Stimulated activated naive CD8-positive, alpha-beta T cell treated with anti-CD3 and anti-CD28 coated beads, Interleukin-15, amount 100 ng/mL, for 72 hours (primary cell): ENCODE measurements at places on chromosomes 3 and 15.

- no peak for DNase-seq
These were observed 278.1 kb upstream of the P2RY1 start for GRCh38 chr3:152556731-152557254.

DNA sequence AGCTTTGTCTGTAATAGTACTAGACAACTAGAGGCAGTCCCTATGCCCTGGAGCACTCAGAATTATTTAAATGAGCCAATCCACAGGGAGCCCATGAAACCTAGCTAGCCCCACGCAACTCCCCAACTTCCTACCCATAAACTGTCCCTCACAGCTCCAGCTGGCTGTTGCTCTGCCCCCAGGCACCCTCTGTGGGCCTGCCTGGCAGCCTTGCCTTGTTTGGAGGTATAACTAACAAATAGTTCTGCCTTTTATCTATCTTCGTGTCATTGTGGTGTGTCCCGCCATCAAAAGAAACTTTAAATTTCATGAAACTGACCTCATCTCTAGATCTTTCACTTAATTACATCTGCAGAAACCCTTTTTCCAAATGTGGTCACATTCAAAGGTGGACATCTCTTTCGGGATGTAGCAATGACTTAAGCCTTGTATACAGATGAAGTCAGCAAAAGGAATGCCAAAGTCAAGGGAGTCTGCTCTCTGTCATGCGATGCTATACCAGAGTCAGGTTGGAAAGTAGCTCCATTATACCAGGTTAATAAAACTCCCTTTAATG is 1.8 kb upstream of the RTP3 start:
- DNase-seq = no peak

DNA sequence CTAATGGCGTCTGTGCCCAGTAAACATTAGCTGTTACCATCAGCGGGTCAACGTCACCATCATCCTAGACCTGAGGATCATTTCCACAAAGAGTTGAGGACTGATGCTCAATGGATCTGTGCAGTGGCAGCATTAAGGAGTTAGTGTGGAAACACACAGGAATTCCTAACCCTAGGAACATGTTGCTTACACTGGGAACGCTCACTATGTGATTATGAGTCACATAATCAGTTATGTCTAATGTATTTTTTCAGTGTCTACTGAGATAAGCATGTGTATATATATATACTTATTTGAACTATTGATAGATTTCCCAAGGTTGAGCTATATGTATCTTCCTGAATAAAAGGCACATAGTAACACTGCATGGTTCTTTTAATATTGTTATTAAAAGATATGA is 19.0 kb downstream of the ARNT2 start:
- no peak for DNase-seq

DNA sequence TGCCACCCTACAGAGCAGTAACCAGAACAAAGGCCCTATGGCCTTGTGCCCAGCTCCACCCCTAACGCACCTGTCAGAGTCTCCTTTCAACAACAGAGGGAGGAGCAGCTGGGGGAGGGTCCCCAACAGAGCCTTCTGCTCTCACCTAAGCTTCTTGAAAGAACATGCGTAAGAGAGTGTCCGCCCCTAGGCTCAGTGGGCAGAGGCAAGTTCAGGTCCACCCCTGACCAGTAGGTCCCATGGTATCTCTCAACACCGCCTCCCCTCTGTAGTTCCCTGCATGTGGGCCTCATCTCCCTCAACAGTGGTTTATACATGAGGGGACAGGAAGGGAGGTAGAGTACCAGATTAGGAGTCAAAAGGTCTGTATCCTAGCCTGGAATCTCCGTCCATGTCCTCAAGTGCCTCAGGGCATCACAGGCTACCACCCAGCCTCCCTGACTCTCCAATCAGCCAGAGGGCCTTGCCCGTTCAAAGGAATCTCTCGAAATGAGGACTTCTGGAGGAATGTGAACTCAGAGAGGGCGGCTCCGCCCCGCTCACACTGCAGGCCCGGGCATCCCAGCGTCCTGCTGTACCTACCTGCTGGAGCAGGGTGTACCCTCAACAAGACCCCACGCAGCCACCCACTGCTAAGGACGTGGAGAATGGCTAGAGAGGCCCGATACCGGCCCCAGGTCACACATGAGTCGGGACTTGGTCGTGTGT is 680 bp downstream of the POC1A start:
- DNase-seq = no peak

GRCh38 chr15:70054366-70054765 is 43.4 kb downstream of the TLE3 start:
- DNase-seq = no peak

- DNase-seq = no peak
These were observed 76.6 kb downstream of the LRRFIP2 start for GRCh38 chr3:37097776-37098175.

DNA sequence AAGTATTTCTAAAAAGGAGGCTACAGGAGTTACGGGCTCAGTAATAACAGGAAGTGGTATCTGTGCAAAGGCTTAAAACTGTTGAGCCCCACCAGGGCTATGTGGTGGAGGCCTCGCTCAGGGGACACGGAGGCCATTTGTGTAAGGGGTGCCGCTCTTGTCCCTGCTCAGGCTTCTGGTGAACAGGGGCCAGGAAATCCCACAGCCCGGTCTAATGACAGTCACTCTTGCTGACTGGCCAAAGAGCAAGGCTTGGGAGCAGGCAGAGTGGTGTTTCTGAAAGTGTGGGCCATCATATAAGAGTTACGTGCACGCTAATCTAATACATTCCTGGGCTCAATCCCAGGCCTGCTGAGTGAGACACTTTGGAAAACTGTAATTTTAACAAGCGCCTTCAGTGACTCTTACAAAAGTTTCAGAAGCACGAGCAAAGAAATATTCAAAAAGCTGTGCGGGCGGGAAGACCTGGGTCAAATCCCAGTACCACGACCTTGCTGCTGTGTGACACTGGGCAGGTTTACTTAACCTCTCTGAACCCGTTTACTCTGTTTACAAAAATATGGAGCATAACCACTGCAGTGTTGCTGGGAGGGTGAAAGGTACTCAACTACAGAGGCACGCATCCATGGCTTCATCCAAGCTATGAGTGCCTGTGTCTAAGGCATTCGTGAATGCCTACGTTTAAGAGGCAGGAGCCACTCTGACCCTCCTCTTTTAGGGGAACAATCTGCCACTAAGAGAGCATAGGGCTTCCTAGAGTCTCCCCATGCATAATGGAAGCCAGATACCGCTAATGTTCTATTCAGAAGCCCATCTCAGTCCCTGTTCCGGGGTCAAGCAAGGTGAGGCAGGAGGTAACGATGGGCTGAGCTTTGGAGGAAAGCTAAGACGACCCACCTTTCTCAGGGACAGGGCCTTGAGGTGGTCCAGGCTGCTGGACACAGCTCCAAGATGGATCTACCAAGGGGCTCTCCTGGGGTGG is 2.0 kb downstream of the ATP10A start:
- peak; percentile 40 for DNase-seq

DNA sequence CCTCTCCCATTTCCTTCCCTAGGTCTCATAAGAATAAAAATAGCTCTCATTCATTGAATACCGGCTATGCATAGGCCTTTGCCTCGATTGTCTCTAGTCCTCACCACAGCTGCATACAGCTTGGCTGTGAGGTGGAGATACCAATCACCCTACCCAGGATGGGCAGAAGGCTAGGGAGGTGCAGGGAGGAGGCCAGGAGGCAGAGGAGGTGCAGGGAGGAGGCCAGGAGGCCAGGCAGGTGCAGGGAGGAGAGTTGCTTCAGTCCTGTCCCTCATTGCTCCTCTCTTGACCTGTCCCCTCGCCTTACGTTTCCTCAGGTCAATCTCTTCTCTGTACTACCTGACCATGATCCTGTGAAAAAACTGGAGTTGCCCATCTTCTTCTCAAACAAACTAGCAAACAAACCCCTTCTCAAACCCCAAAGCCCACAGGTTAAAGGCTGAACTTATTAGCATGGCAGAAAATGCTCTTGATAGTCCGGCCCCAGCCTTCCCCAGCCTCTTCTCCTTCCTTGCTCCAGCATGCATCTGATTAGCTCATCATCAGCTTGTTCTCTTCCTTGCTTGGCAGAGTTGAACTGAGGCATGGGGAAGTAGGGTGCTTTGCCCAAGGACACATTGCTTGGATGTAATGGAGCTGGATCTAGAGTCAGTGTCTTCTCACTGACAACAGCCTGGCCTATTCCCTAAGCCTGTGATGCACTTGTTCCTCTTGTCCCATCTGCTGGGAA is 15.8 kb downstream of the PODXL2 start:
- DNase-seq = no peak

GRCh38 chr3:72193771-72194430 is 409.0 kb upstream of the PROK2 start:
- DNase-seq = no peak

- DNase-seq = no peak
These were observed 59.2 kb downstream of the PPM1L start for GRCh38 chr3:160815280-160815679.

DNA sequence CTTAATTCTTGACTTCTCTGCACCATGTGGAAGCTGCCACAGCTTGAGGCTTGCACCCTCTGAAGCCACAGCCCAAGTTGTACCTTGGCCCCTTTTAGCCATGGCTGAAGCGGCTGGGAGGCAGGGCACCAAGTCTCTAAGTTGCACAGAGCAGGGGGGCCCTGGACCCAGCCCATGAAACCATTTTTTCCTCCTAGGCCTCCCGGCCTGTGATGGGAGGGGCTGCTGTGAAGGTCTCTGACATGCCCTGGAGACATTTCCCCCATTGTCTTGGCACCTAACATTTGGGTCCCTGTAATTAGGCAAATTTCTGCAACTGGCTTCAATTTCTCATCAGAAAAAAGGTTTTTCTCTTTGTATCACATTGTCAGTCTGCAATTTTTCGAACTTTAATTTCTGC is 92.8 kb upstream of the GALNT15 start:
- DNase-seq = no peak

- DNase-seq = no peak
These were observed 83.0 kb downstream of the MOBP start for GRCh38 chr3:39550354-39551051.

DNA sequence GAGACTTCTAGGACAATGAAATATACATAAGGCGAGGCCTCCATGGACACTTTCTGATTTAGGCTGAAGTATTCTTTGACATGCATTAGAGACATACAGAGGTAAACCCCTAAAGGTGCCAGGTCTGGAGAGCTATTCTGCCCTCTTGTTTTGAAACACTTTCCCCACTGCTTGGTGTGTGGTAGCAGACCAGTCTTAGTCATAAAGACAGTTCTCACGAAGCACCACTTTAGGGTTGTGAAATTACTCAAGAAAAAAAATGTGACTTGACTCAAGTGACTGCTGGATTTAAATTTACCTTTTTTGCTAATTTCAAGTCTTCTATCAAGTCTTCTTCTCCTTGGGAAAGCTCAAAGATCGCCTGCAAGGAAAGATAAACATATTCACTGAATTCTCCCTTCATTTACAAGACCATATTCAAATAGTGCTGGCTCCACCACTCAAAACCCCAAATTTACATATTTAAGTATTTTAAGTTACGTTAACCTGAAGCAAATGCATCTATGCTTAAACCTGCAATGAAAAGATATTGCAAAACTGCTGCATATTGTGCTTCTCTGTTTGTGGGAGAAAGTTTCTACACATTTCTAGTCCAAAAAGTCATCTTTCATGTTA is 48.4 kb downstream of the ARHGEF3 start:
- DNase-seq = peak; percentile 64

GRCh38 chr15:41493205-41493901 is at the start of gene ITPKA:
TSS of gene ITPKA (plus strand) at chr15:41493874. CDS start at chr15:41493928, 54 bp downstream.
- peak; percentile 94 for DNase-seq

GRCh38 chr3:64828276-64828675 is 140.5 kb upstream of the ADAMTS9 start:
- DNase-seq = no peak

- no peak for DNase-seq
These were observed 92.4 kb upstream of the LRRFIP2 start for GRCh38 chr3:37266809-37267208.
